ENCODE measurements at places on chromosomes 3 and 15.
A peak's percentile ranks its signal among the peaks of the same experiment; 100 is the strongest.

DNA sequence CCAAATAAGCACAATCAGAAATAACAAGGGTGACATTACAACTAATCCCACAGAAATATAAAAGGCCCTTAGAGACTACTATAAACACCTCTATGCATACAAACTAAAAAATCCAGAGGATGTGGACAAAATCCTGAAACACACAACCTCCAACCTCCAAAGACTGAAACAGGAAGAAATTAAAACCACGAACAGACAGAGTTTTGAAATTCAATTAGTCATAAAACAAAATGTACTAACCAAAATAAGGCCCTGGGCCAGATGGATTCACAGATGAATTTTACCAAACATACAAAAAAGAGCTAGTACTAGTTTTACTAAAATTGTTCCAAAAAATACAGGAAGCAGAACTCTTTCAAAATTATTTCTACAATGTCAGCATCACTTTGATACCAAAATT, 1043.6 kb downstream of the DIPK2A start:
- no peak for DNase-seq

DNA sequence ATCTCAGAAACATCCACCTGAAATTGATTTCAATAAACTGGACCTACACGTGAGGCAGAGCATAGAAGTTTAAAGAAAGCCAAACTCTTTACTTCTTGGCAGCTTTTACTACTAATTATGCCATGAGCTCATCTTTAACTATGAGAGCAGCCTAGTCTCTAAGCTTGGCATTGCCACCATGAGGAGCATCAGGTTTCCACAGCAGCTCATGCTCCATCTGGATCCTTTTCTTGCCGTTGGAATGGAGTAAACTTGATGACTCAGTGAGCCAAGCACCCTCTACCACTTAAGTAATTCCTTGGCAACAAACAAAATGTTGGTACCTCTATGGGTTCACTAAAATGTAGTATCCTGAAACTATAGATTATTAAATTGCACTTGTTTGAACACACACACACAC, 583.2 kb downstream of the EPHA3 start:
- DNase-seq: peak; percentile 78

GRCh38 chr15:55766676-55767075, 23.7 kb upstream of the PRTG start:
- no peak for DNase-seq

GRCh38 chr3:5811016-5811415, 623.5 kb downstream of the EDEM1 start:
- DNase-seq: no peak

- DNase-seq: no peak
Measured at GRCh38 chr15:95032156-95032555, 800.8 kb downstream of the MCTP2 start.

DNA sequence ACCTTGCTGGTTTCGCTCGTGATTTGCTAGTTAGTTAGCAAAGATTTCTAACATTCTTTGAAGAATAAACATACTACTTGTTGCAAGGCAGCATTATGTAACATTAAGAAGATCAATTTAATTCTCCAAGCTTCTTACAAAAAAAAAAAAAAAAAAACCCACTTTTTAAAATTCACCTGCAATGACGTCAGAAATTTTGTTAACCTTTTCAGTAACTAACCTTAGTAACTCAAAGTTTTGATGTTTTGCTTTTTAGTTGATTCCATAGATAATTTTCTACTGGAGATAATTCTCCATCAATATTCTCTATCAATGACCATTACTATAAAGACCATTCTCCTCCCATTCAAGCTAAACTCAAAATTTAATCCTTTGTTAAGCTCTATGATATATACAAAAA, 491.8 kb upstream of the TBL1XR1 start:
- DNase-seq: no peak

All from NCI-H2171 treated with DMSO at 0.1 percent for 48 hours (cell line).